ENCODE measurements at places on chromosomes 16 and 17.

DNA sequence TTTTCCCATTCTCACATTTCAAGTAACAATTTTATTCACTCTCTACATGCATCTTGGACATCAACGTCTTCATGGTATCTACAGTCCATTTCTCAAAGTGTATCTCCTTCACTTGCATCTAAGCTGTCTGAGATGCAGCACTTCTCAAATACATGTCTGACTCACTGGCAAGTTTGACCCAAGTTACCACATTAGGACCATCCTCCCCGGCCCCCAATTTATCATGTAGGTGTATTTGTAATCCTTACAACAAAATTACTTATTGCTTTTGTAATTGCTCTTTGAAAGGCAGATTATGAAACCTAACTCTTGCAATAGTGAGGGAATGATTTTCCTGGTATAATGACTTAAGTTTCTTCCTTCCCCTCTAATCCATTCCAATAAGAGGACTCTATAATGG is 28.9 kb upstream of the ULK2 start:
- DNase-seq = no peak

DNA sequence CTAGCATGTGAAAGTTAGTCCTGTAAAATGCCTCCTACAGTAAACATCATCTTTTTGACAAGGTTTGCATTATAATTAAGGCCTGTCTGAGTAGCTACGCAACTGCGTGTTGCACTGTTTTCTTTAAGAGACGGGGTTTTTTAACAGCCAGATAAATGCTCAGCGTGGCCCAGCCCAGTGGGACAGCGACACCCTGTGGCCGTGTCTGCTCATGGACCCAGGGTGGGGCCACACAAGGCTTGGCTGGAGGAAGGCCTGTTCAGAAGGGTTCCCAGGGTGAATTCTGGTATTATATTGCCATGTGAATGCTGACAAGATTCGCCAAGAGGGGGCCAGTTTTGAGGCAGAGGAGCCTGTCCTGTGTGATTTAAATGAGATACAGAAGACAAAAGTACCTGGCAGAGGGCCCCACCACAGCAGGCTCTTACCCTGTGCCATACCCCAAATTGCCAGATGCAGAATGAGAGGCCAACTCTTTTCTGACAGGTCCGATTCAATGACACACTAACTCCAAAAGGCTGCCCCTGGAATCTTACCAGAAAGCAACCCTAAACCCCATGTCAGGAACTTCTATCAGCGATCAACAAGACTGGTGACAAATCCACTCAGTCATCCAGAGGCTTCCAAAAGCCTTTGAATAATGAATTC is 65.9 kb upstream of the IRX6 start:
- no peak for DNase-seq

DNA sequence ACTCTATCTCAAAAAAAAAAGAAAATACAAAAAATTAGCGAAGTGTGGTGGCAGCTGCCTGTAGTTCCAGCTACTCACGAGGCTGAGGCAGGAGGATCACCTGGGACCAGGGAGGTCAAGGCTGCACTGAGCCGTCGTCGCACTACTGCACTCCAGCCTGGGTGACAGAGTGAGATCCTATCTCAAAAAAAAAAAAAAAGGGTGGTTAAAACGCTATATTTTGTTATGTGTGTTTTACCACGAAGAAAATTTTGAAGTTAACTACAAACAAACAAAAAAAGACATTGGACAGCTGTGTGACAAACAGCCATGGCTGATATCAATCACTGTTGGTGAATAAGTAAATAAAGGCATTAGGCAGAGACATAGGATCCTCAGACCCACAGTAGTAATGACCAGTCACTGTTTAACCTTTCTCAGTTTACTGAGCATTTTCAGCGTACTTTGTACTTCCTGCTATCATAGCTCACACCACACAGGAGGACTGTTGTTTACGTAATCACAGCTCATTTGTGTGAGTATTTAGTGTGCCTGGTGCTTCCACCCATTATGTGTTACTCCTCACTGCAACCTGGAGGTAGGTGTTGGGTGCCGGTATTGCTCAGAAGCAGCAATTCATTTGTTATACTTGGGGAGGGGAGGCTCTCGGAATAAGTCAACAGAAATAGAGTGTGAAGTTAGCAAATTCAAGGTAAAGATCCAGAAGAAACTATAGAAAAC is 55.4 kb downstream of the COPRS start:
- no peak for DNase-seq

- DNase-seq = no peak
Observed at GRCh38 chr17:71845337-71845736, 275.5 kb upstream of the SOX9 start.

DNA sequence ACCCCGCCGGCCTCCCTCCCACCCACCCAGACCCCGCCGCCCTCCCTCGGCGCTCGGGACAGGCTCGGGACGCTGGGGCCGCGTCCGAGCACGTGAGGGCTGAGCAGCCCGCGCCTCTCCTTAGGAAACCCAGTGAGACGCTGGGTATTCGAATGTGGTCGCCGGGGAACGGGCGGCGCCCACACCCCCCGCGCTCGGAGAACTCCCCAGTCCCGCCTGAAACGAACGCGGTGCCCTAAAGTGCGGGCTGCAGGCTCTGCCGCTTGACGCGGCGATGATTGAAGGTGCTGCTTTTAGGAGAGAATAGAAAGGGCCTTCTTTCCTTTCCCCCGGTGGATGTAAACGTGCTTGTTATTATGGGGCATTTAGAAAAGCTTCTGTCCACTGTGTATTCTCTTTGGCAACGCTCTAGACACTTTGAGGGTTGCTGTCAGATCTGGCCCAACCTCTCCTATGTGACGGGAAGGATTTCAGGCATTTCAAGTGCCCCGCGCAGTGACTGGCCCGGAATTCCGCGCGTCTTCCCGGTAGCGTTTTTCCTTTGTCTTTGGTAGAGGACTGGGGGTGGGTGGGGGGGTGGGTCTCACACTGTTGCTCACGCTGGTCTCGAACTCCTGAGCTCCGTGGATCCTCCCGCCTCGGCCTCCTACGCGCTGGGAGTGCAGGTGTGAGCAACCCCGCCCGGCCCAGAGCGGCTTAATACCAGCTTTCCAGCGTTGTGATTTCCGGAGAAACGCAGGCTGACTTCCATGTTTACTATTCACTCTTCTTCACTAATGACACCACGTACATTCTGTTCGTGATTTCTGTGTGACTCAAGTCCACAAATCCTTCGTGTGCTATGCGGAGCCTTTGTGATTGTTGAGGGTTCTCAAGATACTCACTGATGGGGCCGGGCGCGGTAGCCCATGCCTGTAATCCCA is 21.8 kb upstream of the FOXK2 start:
- DNase-seq = peak; percentile 69

DNA sequence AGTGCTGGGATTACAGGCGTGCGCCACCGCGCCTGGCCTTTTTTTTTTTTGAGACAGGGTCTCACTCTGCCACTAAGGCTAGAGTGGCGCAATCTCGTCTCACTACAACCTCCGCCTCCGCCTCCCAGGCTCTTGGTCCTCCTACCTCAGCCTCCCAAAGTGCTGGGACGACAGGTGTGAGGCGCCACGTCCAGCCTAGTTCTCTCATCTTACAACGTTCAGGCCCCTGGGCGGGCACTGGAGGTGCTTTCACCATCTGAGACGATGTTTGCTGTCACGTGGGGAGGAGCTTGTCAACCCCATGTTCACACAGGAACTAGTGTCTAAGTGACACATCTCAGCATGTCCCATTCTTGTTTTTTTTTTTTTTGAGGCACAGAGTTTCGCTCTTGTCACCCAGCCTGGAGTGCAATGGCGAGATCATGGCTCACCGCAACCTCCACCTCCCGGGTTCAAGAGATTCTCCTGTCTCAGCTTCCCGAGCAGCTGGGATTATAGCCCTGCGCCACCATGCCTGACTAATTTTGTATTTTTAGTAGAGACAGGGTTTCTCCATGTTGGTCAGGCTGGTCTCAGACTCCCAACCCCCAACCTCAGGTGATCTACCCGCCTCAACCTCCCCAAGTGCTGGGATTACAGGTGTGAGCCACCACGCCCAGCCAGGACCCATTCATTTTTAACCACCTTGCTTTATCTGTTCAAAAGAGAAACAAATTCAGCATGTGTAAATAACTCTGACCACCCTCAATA is 5.2 kb upstream of the FANCA start:
- DNase-seq = no peak

DNA sequence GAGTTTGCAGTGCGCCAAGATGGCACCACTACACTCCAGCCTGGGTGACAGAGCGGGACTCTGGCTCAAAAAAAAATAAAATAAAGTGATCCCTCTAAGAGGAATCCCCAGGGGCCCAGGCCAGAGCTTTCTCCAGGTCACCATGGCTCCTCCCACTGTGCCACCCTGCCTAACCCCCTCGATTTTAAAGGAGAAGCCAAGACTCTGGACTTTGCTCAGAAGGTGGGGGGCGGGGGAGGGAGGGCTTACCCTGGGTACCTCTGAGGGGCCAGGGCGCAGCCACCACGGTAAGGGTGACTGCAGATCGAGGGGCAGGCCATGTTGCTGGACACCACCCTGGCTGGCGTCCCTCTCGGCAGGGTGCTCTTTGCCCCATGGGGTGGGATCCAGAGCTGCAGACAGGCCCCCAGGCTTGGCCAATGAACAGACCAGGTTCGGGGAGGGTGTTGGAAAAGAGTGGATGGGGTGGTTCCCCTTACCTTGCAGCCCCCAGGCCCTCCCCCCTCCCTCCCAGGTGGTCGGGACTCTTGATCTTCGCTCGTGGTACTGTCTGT is 455 bp upstream of the GRB7 start:
- no peak for DNase-seq

DNA sequence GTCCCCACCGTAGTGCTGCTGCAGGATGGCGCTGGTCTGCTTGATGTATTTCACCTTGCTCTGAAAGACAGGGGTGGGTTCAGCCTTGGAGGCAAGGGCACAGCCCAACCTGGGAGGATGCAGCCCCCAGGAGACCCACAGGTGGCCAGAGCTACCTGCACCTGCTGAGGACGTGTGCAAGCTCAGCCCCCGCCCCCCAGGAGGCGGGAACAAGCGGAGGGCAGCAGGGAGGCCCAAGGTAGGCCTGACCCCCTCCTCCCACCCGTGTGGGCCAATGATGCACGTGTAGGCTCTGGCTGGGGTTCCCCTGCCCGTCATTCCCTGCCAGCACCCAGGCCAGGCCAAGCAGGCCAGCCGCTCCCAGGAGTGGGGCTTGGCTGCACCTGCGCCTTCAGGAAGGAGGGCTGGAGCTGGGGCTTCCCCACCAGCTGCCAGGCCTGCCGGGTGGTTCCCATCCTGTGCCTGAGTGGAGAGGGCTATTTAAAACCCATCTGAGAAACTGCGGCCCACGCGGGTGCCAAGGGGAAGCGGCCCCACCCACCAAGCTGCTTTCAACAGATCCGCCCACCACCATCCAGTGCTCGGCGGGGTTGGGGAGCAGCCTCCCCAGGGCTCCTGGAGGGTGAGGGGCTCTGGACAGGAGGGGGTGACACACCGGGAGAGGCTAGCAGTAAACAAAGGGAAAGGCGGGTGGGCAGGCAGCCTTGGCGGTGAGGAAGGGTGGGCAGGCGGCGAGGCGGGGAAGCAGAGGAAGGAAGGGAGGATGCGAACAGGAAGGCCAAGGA is 3.8 kb downstream of the NTHL1 start:
- DNase-seq = no peak

GRCh38 chr16:28974007-28974436 is 556 bp upstream of the SPNS1 start:
- peak; percentile 27 for DNase-seq

DNA sequence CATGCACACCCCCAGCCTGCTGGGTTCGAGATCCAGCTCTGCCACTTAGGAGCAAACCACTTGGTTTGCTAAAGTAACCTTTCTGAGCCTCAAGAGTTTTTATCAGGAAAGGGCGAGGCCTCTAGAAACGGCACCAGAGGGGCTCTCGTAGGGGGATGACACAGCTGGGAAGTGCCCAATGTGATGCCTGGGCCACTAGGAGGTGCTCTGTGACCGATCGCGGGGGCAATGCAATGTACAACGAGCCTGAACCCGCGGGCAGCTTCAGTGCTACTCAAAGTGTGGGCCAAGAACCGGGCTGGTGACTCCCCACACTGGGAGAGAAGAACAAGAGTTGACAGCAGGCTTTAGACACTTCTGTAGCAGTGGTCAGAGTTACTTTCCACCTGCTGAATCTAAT is 9.4 kb downstream of the C16orf89 start:
- no peak for DNase-seq

Measured in nucleus accumbens (tissue), 56 donors.